ENCODE measurements at places on chromosomes 5 and 9. TPM values are rescaled to one million over a fixed set of nuclear protein-coding genes. Genes with fewer than 3 reads are reported as not detected.

The SARDH gene
- total RNA-seq = 2.0 TPM

DNA sequence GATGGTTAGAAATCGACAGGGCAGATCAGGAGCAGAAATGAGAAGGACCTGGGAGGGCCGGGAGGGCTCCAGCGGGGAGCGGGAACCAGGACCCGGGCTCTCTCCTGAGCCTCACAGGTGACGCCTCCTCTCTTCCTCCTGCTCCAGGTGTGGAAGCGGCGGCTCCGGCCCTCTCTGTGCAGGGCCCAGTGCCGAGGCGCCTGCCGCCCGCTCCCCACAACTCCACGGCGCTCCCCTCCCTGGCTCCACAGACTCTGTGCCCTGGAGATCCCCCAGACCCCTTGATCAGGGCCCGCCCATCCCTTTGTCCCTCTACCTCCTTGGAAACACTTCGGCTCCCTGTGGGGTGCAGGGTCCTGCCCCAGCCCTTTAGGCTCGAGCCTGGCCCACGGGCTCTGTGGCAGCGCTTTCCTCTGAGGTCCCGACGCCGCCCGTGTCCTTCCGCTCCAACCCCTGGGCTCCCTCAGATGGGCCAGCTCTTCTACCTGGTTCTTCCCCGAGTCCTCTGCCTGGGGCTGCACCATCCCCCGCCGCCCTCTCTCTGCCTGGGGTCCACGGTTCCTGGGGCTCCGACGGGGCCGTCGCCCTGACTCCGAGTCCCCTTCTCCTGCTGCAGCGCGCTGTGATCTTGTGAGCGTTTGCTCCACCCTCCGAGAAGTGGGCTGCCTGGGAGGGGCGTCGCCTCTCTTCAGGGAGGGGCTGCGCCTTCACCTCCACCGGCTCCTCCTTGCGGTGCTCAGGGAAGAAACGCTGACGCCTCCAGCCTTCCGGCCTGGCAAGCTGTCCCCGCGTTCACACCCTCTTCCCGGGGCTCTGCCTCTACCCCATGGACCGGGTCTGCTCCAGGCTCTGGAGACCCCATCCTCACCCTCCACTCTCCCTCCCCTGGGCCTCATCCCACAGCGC, 22.4 kb upstream of the SLC6A3 start:
- peaks cover 18% of the 10 kb centered on the region for H3K36me3 ChIP-seq
- DNase-seq = peak; percentile 25
- H3K27me3 ChIP-seq = peaks cover 20% of the 10 kb centered on the region
- H3K4me3 ChIP-seq = no peak overlapping the region
- H3K27ac ChIP-seq = peak overlapping the region; percentile 83

GRCh38 chr9:109229682-109230081, 62.6 kb upstream of the FRRS1L start:
- H3K4me1 ChIP-seq = peaks cover 14% of the 10 kb centered on the region
- DNase-seq = no peak
- H3K4me3 ChIP-seq = no peak overlapping the region

DNA sequence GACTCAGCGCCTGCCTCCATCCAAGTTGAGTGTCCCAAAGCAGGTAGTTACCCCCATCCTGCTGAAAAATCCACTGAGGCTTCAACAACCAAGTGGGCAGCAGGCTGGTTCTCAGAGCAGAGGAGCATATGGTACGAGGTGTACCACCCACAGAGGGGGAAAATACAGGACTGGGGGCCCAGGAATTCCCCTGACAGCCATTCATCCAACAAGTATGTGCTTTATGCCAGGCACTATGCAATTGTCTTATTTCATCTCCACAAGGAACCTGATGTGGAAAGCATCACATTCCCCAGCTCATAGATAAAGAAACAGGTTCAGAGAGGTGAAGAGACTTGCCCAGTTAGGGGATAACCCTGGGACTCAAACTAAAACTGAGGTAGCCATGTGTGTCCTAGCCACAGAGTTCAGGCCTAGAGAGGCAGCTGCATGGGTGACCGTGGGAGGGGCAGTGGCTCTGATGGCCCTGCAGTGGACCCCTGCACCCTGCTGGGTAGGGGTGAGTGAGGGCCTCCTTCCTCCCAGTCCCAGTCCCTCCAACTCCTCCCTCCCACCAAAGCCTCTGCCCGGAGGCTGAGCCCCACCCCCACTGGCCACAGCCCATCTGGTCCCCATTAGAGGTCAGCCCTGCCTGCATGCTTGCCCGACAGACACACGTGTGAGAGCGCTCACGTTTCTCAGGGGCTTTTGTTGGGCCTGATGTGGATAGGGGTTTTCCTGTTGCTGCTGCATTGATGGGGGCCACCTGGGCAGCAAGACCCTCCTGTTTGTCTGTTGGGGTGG, 11.5 kb downstream of the PDLIM4 start:
- H3K4me3 ChIP-seq = no peak overlapping the region
- peaks cover 36% of the 10 kb centered on the region for H3K4me1 ChIP-seq
- H3K36me3 ChIP-seq = no peaks in the 10 kb centered on the region
- DNase-seq = peak; percentile 69
- peak overlapping the region; percentile 73 for H3K27ac ChIP-seq
